ENCODE measurements at places on chromosomes 11 and 22.

GRCh38 chr11:18012122-18012905 is 533 bp downstream of the SERGEF start:
- DNase-seq: no peak

- DNase-seq: no peak
Observed at GRCh38 chr11:100857236-100858005, 170.3 kb downstream of the ARHGAP42 start.

- DNase-seq: no peak
Observed at GRCh38 chr11:75439026-75439425, 6.0 kb upstream of the KLHL35 start.

GRCh38 chr11:117910525-117910924 is 18.7 kb downstream of the TMPRSS13 start:
- no peak for DNase-seq

DNA sequence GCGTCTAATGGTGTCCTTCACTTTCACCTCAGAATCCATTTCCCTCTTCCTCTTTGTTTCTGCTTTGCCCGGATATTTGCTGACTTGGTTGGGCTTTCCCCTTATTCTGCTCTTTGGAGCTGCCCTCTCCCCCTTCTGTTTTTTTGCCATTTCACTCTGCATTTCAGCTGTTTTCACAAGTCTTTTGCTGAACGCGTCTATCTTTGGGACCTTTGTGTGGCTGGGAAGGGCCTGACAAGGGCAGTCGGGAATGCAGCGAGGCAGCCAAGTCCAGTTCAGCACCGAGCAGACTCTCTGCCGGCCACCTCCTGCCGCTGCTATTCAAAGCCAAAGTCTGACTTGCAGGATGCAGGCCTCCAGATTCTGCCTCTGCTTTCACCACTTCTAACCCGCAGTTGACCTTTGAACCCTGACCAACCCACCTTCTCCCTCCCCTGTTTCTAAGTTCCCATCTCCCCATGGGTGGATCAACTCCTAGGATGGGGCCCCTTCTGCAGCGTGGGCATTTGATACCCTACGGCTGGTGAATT is 38.2 kb downstream of the FEZ1 start:
- no peak for DNase-seq
